NCI-H1417 treated with DMSO at 0.1 percent for 48 hours (cell line): ENCODE measurements at places on chromosomes 2 and 18.

- no peak for DNase-seq
Measured at GRCh38 chr2:162126527-162126926, 25.5 kb downstream of the GCG start.

DNA sequence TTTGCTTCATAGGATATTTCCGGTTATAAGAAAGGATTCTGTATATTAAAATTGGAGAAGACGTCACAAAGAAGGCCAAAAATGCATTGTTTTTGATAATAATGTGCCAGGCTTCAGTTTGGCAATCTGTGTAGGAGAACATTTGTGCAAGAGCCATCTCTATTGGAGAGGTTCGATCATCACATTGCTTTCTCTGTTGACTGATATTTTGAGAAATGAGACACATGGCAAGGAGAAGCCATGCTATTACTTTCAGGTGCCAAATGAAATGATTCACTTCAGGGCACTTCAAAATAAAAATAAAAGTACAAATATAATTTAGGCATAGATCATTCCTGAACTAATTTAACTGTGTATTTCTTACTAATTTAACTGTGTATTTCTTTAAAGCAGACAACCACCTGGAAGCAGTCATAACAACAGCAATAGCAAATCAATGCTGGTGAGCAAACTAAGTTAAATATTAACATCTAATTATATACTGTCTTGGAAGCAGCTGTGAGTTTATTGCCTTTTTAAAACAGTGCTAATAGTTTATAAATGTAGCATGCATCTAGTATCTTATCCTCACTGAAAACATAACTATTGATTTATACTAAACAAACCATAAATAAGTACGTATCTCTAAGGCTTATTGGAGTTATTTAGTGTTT, 50.2 kb upstream of the CHST9 start:
- DNase-seq, result no peak

DNA sequence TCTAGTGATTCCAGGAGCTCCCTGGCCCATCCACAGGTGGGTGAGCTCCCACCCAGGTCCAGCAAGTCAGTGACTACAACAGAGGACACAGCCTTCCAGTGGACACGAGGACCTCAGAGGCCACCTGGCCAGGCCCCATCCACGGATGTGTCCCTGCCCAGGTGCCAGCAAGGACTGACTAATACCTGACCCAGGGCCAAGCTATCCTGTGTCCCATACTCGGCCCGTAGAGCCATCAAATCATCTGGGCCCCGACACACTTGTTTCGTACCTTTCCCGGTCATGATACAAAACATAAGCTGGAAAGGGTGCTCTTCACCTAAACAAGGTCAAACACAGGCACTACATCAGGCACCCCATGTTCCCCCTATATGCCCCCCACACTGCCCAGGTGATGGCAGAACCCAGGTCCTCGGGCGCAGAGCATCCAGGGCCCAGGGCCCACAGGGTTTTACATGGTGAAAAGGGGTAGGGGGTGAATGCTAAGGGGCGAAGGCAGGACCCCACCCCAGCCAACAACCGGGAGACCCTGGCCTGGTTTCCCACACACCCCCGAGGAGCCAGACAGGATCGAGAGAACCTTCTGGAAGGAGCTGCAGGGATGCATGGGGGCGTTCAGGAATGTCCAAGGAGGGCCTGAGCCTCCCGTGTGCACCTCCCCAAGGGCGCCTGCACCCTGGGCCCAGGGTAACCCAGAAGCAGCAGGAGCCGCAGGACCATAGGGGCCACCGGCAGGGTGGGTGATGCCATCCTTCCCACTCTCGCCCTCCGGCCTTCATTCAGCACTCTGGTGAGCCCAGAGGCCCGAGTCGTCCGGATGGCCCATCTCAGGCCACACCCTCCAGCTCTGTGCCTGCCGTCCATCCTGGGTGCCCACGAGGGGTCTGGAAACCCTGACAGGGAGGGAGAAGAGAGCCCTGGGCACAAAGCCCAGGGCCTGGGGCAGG, 94.3 kb downstream of the HDAC4 start:
- no peak for DNase-seq

- DNase-seq, result no peak
Measured at GRCh38 chr2:136021976-136022375, 36.5 kb upstream of the DARS1 start.

GRCh38 chr2:203451689-203452088, 83.4 kb downstream of the RAPH1 start:
- DNase-seq, result no peak

GRCh38 chr2:18372641-18373040, 187.8 kb downstream of the RDH14 start:
- no peak for DNase-seq

DNA sequence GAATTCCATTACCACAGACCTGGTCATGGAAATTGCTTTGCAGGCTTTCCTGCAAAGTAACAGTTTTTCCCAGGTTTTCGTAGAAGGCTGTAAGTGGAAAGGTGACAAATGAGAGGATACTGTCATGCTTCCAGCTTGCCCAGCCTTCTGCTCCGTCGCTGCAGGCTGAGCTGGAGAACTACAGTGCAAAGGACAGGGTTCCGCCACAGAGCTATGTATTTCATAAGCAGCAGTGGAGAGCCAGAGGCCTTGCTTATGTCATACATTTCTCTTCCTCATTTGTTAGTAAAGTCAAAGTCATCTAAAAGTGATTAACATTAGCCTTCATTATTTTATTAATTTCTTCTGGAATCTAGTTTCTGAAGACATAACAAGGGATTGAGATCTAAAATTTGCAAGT, 72.9 kb upstream of the RBM44 start:
- DNase-seq, result no peak

GRCh38 chr18:51011709-51012108, 18.3 kb upstream of the SMAD4 start:
- no peak for DNase-seq

DNA sequence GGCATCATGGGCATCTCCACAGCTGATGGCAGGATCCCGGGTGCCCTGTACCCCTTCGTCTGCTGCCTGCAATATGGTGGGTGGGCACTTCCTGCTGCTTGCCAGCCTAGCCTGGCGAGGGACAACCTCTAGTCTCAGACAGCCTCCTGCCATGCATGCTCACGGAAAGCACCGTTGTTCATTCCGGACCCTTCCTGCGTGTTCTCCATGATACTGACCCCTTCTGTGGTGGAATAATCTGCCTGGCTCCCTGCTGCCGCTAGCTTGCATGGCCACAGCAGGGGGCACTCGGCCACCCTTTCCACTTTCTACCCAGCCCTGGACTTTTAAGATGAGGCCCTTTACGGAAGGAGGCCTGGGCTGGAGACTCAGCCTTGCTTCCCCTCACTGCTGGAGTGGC, 12.0 kb downstream of the PCARE start:
- DNase-seq, result no peak

- no peak for DNase-seq
Measured at GRCh38 chr18:46360866-46361265, 256.7 kb downstream of the HAUS1 start.

DNA sequence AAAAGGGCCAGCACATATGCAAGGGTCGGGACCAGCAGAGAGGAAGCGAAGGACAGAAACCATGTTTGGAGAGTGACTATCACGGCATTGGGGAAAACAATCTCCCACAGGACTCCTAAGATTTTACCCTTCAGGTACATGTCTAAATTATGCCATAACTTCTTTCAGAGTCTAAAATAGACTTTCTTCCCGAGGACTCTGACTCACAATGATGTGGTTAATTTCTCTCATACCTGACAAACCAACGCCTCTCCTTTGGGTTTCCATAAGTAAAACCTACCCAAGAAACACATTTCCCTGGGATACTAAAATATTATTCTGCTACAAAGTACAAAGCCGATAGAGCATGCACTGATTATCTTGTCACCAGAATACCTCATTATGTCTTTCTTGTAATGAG, 127.8 kb upstream of the NETO1 start:
- DNase-seq, result no peak

- DNase-seq, result no peak
Measured at GRCh38 chr2:46306988-46307655, 9.9 kb downstream of the EPAS1 start.

DNA sequence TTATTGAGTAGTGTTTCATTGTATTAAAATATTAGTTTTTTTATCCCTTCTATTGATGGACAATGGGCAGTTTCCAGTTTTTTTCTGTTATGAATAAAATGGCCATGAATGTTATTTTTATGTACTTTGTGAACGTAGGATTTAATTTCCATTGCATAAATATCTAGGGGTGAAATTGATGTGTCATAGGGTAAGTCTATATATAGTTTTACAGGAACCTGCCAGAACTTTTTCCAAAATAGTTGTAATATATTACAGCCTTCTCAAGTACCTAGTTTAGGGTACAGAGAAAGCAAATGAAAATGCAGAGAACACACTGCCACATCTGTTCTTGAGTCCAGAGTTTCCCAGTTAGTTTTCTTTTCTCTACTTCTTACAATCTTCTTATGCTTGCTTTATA, 378.6 kb downstream of the MEIS1 start:
- DNase-seq, result no peak

- DNase-seq, result no peak
Measured at GRCh38 chr2:166314022-166314759, 61.6 kb downstream of the SCN9A start.

GRCh38 chr2:27884601-27885000, 5.6 kb downstream of the RBKS start:
- DNase-seq, result no peak

DNA sequence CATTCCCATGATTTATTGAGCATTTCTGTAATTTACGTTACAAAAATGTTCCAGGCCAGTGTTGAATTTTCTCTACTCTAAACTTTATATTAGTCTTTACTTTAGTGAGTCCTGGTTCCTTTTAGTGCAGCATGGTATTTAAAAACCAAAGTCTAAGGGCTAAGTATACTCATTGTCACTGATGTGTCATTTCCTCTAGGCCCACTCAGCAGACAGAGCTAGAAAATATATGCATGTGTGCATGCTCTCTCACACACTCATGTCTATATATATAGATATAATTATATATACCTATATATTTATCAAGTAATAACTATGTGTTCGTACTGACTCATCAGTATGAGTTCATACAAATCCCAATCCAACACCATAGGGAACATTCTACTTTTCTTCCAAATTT, 132.5 kb upstream of the SLC8A1 start:
- no peak for DNase-seq

DNA sequence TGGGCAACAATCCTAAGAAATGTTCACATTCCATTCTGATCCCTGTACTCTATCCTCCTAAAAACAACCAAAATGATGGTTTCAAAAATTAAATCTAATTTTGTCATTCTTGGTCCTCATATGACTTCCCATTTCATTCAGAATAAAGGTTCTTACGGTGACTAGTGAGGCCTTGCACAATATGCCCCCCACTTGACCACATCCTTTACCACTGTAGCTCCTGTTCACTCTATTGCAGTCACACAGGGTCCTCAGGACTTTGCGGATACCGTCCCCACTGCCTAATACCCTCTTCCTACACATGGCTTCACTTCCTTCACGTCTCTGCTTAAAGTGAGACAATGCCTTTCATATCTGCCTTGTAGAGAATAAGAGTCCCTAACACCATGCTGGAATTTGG, 1058.7 kb upstream of the KLHL29 start:
- DNase-seq, result no peak

DNA sequence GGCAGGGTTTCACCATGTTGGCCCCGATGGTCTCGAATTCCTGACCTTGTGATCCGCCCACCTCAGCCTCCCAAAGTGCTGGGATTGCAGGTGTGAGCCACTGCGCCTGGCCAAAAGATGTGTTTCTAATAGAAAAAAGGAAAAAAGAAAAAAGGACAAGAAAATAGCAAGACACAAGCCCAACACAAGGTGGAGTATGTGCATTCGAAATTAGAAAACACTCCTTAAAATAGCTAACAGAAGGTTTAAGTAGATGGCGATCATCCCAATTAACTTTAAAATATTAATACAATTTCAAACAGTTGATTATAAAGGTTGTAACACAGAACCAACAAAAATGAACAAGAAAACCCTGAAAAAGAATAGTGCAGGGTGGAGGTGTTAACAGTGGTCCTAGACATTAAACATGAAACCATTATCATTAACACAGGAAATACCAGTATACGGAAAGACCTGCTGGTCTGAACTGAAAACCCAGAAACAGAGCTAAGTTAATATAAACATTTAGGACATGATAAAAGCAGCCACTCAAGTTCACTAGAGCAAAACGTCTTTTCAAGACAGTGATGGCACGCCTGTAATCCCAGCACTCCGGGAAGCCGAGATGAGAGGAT, 57.9 kb downstream of the HDLBP start:
- no peak for DNase-seq

DNA sequence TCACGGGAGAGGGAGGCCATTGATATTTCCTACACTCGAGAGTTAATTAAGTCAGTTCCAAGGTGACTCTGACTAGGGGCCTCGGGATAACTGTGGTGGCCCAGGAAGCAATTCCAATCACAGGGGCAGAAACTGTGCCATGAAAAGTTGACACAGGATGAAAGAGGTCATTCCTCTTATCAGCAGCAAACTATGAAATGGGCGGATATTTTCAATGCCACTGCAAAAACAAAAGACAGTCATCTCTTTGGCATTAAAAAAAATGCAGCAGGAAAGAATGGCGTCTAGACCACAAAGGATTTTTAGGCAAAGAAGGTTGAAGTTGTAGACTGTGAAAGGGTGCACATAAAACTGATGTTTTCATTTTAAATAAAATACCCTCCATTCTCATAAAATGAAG, 50.0 kb downstream of the TGIF1 start:
- no peak for DNase-seq

GRCh38 chr2:126906781-126907180, 8.1 kb downstream of the TEX51 start:
- no peak for DNase-seq

- DNase-seq, result no peak
Measured at GRCh38 chr2:226669905-226670304, 129.7 kb downstream of the IRS1 start.

GRCh38 chr2:240371129-240372000, 64.1 kb upstream of the GPC1 start:
- no peak for DNase-seq

DNA sequence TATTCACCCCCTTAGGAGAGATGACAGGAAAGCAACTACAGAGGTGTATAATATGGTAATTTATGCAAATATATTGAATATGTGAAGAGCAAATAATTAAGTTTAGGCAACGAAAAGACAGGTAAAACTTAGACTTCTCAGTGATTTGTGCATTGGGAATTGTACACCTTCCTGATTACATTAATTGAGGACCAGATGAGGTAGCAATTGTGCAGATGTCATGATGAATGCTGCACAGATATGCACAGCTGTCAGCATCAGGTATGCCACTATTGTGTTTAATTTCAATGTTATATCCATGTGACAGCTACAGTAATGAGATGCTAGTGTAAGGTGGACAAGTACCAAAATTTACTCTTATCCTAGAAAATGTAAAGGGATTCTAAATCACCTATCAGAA, 267.2 kb upstream of the FSIP2 start:
- DNase-seq, result no peak

DNA sequence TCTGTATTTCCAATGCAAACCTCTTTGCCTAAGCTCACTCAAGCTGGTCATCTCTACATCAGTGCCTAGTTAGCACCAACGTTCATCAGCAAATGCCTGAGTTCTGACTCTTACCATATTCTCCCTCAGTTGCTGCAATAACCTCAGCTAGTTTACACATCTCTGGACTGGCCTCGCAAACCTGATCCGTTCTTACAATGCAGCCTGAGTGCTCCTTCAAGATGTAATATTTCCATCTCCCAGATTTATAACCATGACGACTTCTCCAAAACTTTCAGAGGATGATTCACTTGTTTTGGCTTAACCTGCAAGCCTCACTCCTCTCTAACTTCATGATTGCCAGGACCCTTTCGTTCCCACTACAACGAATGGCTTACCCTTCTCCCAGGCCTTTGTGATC, 69.7 kb downstream of the DIPK1C start:
- no peak for DNase-seq
